ENCODE measurements at places on chromosomes 1 and 21.

GRCh38 chr21:27101523-27101922 is 134.6 kb upstream of the ADAMTS5 start:
- DNase-seq: no peak

DNA sequence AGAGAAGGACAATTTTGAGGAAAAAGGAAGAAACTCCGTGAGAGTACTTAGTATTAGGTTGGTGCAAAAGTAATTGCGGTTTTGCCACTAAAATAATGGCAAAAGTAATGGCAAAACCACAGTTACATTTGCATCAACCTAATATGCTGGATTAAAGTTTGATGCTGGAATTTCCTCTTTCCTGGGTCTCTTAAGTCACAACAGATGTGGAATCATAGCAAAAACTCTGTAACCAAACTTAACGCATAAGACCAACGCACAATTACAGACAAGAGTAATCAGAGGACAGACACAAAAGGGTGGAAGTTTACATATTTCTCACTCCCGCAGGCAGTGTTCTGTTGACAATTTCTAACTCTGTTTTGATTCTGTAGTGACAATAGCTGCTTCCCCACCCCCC is 182.4 kb downstream of the BACH1 start:
- no peak for DNase-seq

GRCh38 chr1:4319496-4319895 is 334.9 kb upstream of the AJAP1 start:
- DNase-seq: no peak

DNA sequence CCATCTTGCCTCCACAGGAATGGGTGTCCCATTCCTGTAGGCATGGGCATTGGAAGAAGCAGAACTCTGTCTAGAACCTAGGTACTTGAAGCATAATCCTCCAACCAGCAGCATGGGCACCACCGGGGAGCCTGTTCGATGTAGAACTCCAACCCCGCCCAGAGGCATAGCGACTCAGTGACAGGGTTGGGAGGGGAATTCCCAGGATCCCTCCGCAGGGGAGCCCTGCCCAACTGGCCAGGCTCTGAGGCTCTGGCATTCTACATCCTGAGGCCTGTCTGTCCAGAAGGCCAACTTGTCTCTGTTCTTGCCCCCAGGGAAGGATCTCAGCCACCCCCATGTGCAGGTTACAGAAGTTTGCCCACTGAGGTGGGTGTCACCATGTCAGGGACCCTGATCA is 38.2 kb downstream of the CACNA1S start:
- no peak for DNase-seq

- DNase-seq: no peak
Measured at GRCh38 chr1:98210064-98210463, 289.2 kb upstream of the DPYD start.

DNA sequence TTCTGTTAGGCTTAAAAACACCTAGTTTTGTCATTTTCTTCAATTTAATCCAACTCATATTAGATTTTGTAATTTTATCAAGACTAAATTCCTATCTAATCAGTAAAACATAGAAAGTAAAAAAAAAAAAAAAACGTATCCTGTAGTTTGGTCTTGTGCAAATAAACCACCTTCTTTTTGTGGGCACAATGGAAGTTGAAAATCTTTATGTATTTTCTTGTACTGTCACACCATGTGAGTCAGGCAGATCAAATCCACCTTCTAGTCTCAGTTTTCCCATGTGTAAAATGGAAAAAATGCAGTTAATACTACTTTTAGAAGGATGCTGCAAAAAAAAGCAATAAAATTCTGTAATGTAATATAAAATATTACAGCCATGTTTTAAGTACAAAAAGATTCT is 129.8 kb downstream of the CYYR1 start:
- DNase-seq: no peak

DNA sequence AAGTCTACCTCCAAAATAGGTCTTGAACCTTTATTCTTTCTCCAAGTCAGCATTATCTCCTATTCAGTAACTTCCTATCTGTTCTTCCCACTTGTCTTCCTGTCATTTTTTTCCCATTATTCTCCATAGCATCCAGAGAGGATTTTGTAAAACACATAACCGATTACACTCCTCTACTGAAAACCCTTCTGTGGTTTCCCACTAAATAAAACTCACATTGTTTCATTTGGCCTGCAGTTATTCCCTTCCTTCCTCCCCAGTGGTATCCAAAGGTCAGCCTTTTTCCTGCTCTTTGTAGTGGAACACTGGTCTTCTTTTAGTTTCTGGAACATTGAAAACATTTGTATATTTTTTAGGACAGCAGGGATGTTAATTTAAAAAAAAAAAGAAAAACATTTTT is 266.0 kb downstream of the GPR52 start:
- no peak for DNase-seq

DNA sequence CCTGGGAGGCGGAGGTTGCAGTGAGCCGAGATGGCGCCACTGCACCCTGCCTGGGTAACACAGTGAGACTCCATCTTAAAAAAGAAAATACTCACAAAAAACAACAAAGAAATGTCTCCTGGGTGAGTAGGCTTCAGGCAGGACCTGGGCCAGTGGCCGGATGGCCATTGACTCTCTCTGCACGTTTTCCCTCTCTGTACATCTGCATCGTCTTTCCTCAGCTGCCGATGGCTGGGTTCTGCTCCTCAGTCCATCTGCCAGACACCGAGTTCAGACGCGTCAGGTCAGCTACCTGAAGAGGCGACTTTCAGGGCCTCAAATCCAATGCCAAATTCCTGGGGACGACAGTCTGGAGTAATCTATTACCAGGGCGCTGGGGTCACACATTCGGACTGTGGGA is 199.3 kb downstream of the CAMTA1 start:
- no peak for DNase-seq

- DNase-seq: no peak
Measured at GRCh38 chr1:223700388-223700918, 11.9 kb upstream of the CAPN2 start.

- no peak for DNase-seq
Measured at GRCh38 chr1:201894343-201895119, 5.8 kb downstream of the SHISA4 start.

GRCh38 chr1:201503397-201504176 is 3.3 kb downstream of the CSRP1 start:
- DNase-seq: no peak

DNA sequence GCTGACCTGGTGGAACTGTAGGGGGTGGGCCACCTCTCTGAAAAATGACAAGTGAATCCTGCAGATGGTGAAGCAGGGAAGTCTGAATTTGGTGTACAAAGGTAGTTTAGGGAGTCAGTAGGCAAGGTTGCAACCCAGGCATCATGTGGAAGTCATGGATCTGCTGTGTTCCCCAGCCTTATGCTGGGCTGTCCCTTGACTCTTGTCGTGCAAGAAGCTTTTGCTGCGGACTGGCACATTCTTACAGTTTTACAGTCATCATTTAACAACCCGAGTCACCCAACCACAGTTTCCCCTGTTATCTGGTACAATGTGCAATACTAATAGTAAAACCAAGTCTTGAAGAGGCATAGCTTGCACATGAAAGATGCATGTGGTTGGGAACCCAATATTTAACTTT is 13.2 kb downstream of the RHOU start:
- no peak for DNase-seq

DNA sequence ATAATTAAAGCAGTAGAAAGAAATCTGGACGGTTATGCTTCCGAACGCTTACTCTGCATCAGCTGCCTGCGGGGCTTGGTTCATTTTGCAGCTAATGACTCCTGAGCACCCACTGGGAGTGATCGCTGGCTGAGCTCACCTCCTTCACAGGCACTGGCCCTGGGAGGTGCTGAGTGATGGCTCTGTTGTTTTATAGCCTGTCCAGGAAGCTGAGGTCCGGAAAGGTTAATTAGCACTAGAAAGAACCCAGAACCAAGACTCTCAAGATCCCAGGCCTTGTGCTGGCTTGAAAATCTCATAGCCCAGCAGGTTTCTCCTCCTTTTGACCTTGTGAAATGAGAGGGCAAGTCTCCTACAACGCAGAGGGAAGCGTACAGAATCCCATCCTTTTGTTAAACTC is 226.2 kb downstream of the AJAP1 start:
- no peak for DNase-seq

GRCh38 chr1:100037656-100037926 is 67.8 kb downstream of the SLC35A3 start:
- DNase-seq: no peak

DNA sequence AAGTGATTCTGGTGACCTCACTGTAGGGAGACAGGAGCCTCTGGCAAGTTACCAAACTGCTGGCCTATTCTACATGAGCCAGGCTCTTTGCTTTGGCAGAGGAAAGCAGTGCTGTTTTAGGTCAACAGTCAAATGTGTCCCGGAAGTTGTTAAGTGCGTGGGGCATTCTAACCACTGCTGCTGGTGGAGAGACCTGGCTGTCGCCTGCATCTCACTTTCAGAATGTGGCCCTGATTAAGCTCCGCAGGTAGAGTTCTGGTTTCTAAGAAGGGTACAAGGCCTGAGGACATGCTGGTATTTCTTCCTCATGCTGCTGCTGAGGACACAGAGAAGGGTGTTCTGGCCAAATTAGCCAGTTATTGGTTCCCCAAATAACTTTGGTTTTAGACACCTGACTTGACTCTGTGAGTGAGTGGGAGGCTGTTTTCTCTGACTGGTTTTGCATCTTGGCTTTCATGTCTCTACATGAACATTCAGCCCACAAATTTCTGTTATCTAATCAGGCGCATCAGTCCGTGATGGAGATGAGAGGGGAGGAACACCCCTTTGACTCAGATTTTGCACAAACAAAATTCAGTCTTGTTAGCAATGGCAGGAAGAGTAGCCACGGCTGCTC is 120.8 kb downstream of the LMO4 start:
- no peak for DNase-seq

GRCh38 chr1:88768187-88768586 is 84.1 kb downstream of the PKN2 start:
- no peak for DNase-seq
